Fibroblast of mammary gland (primary cell): ENCODE measurements at places on chromosomes 5 and 9.

- DNase-seq, result no peak
These were observed 236.6 kb downstream of the PJA2 start for GRCh38 chr5:109173036-109173794.

DNA sequence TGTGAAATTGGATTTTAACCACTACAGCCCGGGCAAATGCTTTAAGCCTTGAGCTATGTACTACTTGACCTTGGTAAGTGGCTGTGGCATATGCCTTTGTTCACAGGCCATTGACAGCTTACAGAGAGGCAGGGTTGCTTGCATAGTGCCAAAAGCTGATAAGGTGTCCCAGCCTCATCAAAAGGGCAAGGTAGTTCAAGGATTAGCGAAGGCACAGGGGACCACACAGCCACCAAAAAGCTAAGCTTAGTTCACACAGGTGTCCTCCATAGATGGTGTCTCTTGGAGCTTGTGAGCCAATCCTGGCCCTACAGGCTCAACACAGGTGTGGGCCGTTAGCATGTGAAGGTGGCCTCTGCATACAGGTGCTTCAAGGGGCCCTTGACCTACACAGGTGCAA is 86.8 kb downstream of the ZNF622 start:
- no peak for DNase-seq

DNA sequence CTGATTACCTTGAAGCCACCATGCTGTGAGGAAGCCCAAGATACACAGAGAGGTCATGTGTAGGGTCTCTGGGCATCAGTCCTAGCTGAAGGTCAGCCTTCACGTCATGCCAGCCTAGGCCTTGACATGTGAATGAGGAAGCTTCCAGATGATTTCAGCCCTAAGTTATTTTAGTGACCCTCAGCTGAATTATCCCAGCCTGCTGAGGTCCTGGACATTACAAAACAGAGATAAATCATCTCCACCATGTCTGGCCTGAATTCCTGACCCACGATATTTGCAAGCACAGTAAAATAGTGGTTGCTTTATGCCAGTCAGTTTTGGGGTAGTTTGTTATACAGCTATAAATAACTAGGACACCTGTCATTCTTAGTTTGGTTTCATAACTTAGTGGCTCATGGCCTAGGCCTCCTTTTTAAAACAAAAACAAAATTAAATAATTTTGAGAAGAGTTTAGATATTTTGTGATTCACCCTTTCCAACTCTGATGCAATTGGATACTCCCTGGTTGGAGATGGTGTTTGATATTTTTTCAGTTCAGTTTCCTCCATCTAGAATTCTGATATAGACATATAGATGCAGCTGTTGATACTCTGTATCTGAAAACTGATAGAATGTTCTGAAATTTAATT is 571.3 kb upstream of the CLINT1 start:
- DNase-seq, result peak; percentile 28

GRCh38 chr5:5979377-5979760 is 399.0 kb downstream of the MED10 start:
- peak; percentile 87 for DNase-seq

GRCh38 chr5:6256901-6257300 is 121.4 kb downstream of the MED10 start:
- DNase-seq, result no peak

- DNase-seq, result peak; percentile 75
These were observed 85.3 kb upstream of the ADRB2 start for GRCh38 chr5:148740966-148741742.

DNA sequence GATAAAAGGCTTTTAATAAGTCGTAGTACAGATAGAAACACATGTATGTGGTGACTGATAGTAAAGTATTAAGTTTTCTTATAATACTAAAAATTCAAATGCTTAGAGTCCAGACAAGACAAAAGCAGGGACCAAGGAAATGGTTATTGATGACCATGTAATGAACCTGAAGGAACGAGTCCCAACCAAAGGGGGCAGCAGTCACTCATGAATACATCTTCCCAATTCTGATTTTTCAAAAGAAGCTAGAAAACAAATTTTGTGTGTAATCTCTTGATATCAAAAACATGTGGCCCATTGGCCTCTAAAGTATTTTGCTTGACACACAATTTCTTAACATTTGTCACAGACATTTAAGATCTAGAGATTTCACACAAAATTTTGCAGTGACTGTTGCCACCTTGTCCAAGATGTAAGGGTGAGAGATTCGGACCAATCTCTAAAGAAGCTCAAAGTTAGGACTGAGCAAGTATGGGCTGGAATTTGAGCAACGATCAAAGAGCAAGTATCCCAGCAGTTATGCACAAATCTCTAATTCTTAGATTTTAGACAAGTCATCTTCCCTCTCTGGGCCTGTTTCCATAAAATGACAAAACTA is 66.8 kb downstream of the ARL15 start:
- DNase-seq, result peak; percentile 64

GRCh38 chr9:14895806-14896205 is 14.4 kb downstream of the FREM1 start:
- DNase-seq, result peak; percentile 52

DNA sequence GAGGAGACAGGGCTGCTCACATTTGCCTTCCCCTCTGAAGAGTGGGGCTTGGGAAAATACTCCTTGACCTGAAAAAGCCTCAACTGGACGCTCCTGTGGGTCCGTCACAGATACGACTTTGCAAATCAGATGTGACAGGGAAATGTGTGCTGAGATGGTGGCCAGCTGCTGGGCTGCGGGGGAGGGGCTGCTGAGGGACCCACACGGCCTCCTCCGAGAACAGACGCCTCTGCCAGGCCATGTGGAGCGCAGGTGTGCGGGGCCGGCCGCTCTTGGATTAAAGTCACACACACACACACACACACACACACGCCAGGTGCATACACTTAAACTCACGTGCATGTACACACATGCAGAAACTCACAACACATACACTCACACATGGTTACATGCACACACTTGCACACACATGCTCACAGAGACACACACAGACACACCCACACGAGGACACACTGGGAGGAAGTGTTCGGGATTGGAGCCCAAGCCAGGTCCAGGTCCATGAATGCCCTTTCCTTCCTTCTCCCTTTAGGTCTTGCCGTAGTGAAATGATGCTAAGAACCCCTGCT is 167.4 kb downstream of the GAPVD1 start:
- DNase-seq, result no peak

- no peak for DNase-seq
These were observed 312.9 kb downstream of the MAN2A1 start for GRCh38 chr5:110002652-110003051.

DNA sequence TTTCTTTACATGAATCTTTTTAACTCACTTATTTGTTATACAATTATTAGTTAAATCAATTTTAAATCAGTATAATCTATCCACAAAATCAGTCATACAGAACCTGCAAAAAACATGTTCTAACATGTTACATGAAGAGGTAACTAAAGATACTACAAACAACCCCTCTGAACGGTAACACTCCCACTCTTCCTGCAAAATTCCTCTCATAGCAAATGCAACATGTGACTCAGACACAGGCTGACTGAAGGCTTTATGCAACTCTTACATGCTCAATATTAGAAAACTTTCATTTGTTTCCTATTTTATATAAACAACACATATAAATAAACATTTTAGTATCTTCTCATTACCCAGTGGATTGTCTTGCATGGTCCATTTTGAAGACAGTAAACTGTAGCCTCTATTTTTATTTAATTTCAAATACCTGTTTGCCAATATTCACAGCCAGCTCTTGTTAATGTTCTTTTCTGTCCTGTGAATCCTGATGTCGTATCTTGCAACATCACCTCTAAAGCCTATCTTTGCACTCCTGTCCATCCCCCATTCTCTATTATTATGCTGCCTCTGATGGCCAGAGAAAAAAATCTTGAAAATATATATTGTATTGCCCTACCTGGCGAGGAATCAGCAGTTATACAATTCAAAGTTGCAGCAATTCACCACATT is 100.5 kb upstream of the CCDC152 start:
- peak; percentile 19 for DNase-seq

DNA sequence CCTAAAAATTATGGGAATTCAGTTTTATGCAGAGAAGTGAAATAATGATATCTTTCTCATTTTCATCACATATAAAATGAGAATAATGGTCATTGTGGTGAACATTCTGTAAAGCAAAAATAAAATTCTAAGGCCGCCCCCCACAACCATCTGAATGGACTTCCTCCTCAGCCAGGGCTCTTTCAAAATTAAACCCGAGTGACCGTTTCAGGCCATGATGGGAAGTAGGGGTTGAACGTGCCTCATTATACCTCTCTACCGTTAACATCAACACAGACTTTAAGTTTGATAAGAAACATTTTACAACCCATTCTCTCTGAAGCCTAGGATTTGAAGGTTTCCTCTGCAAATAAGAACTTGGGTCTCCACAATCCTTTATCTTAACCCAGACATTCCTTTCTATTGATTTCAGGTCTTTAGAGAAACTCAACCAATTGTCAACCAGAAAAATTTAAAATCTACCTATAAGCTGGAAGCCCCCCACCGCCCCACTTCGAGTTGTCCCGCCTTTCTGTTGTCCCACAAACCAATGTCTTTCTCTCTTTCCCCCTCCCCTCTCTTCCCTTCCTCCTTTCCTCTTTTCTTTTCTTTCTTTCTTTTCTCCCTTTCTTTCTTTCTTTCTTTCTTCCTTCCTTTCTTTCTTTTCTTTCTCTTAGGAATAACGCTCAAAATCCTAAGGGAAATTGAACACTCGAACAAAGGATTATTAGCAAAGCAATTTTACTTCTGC is 1.7 kb upstream of the TMCO6 start:
- no peak for DNase-seq

DNA sequence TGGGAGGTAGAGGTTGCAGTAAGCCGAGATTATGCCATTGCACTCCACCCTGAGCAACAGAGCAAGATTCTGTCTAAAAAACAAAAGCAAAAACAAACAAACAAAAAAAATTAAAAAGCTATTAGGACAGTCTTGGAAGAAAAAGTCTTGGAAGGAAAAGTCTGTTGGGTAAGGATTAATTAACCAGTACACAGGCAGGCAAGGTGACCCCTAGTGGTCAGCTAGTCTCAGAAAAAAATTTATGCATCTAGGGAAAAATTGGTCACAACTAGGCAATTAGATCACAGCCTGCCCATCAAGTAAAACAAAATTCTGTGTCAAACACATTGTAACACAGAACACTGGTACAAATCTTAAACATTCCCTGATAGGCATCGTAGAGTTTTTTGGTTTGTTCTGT is 6.7 kb upstream of the ANKRD18B start:
- peak; percentile 62 for DNase-seq

DNA sequence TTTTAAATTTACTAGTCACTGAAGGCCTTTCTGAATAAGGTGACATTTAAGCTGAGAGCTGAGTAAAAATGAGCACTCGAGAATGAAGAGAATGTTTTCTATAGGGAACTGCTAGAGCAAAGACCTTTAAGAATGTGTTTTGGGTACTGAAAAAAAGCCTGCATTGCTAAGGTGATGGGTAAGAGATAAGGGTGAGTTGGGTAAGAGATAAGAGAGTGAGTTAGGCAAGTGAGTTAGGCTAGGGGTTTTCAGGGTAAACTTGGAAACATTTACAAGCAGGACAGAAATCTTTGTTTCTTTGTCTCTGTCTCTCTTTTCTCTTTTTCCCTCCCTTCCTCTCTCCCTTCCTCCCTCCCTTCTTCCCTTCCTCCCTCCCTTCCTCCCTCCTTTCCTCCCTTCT is 5.6 kb downstream of the RAD23B start:
- no peak for DNase-seq
